SK-N-DZ (cell line): ENCODE measurements at places on chromosomes 16 and 17.

- DNase-seq, result no peak
Measured at GRCh38 chr16:83768986-83769385, 38.8 kb upstream of the HSBP1 start.

DNA sequence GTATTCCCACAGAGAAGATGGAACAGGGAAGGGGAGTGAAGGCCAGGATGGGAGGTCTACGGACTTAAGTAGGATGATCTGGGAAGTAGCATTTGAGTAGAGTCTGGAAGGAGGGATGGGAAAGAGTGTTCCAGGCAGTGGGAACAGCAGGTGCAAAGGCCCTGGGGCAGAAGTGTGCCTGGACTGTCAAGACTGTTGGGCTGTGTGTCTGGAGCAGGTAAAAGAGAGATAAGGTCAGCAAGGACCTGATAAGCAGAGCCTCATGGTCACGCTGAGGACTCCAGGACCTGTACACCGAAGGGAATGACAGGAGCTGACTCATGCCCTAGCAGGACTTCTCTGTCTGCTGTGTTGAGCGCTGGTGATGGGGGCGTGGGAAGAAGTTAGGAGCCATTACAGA lies 723 bp upstream of the CARD14 start:
- no peak for DNase-seq

DNA sequence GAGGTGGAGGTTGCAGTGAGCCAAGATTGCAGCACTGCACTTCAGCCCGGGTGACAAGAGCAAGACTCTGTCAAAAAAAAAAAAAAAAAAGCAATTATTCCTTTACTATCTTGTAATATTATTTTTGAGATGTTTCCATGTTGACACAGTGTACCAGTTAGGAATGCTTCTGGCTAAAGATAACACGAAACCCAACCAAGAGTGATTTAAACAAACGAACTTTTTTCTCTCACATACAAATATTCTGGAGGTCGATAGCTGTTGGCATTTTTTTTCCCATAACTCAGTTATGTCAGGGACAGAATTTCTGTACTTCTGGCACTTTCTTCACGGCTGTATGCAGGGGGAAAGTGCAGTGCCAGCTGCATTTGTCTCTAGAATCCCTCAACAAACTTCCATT lies 9.9 kb upstream of the PPM1D start:
- DNase-seq, result no peak

- DNase-seq, result no peak
Measured at GRCh38 chr17:40224718-40225550, 5.8 kb downstream of the WIPF2 start.

- no peak for DNase-seq
Measured at GRCh38 chr17:17028059-17028877, 14.0 kb upstream of the MPRIP start.

DNA sequence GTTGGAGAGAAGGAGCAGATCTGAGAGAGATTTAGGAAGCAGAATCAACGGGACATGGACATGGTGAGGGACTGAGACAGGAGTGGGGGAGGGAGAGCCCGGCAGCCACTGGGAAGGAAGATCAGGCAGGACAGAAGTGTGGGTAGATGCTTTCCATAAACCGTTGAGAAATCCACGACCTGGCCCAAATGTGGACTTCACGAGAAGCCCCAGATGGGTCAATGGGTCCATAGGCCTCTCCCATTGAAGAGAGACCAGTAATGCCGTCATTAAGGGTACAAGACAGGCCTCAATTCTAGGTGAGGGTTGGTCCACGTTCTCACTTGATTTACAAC lies 530 bp upstream of the CCL22 start:
- DNase-seq, result no peak

GRCh38 chr17:58679263-58680037 lies 12.4 kb downstream of the TEX14 start:
- DNase-seq, result peak; percentile 73

DNA sequence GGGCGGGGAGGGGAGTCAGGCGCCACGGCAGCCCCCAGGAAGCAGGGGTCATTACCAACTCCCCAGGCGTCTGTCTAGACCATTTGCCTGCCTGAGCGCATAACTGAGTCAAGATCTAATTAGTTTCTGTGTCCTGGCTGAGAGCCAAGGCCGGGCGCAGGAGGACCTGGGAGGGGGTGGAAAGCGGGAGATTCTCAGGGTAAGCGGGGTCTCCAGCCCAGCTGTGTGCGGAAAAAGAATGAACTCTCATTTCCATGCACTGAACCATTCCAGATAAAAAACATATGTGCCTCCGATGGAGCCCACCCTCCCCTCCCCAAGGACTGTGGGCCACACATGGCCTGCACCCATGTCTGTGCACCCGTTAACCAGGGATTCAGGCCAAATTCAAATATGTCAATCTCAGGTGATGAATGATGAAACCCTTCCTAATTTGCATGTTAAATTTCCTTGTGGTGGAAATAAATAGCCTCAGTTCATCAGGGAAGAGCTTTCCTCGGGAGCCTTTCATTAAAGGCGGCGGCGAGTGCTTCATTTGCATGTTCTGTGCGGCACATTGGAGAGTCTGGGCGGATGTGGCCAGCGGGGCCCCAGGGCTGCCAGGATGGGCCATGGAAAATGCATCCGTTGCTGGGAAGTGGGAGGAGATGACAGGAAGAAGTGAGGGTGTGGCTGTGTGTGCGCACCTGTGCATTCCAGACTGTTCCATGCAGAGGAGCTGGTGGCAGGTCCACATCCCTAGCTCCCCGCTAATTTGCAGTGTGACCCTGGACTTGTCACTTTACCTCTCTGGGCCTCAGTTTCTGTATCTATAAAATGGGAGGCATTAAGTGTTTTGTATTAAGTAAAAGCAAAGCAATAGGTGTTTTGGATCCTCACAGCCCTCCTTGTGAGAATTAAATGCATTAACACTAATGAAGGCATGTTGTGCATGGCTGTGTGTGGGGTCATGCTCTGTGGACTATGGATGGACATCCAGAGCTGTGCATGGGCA lies 151.1 kb downstream of the SDK2 start:
- peak; percentile 90 for DNase-seq

DNA sequence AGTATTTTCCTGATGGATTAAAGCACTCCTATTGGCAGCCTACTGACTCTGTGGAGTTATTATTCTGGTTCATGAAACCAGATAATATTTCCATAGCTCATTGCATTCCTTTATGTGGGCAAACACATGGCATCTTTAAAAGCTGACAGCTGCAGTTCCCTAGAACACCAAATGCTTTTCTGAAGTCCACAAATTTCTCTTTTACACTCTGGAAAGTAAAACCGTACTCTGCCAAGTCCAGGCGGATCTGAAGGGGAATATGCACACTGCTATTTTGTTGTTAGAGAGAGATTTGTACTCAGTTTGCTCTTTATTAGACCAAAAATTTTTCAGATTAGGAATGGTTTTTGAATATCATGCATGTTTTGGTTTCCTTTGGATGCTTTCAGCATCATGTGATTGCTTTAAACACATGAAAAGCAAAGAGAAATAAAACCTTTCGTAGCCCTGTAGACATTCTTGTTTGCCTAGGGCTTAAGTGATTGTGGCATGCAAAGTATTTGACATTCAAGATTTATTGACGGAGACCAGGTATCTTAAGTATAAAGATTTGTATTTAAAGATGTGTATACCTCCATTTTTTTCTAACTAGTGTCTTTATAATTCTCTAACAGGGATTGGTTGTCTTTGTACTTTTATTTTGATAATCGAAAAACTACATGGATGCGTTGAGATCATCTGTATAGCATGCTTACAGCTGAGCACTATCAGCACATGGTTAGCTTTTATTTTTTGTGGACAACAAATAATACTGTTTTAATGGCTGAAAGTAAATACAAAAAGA lies 19.5 kb downstream of the SEC14L1 start:
- DNase-seq, result no peak

DNA sequence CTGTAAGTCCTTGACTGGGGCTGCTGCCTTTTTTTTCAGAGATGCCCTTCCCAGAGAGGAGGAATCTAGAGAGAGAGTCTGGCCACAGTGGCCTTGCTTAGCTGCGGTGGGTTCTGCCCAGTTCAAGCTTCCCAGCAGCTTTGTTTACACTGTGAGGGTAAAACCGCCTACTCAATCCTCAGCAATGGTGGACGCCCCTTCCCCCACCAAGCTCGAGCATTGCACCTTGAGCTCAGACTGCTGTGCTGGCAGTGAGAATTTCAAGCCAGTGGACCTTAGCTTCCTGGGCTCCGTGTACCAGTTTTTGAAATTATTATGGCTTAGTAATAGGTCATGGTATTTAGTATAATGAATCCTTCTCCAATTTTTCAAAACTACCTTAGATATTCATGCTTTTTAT lies 395.4 kb downstream of the NPIPA7 start:
- no peak for DNase-seq

DNA sequence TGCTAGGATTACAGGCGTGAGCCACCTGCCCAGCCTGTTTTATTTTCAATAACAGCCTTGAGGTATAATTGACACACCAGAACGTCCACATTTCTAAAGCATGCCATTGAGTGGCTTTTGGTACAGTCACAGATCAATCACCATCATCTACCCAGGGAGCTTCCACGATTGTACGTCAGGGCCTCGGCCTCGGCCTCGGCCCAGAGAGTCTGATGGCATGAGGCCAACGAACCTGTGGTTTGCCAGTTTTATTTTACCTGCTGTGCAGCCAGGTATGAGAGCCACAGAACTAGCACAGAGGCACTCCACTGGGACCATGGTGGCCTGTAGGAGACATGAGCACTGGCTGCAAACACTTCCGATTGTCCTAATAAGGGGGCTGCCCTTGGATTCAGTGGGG lies 8.3 kb downstream of the UBALD1 start:
- no peak for DNase-seq

GRCh38 chr16:46612121-46612520 lies 9.1 kb downstream of the SHCBP1 start:
- DNase-seq, result no peak

GRCh38 chr17:2710803-2711607 lies 559 bp downstream of the CLUH start:
- DNase-seq, result no peak

DNA sequence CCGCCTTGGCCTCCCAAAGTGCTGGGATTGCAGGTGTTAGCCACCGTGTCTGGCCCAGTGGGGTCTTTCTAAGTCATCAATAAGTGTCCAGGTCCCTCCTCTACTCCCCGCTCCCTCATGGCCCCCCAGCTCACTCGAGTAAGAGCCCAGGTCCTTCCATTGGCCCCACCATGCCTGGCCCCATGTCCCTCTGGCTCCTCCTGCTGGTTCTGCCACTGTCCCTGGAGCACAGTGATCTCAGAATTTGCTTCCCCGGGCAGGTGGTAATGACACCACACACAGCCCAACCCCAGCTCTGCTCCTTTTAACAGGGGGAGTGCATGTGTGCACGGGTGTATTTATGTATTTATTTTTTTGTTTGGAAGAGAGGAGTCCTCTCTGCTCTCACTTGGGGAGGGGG lies 19.6 kb downstream of the MGAT5B start:
- no peak for DNase-seq

- no peak for DNase-seq
Measured at GRCh38 chr16:88069397-88070168, 118.3 kb downstream of the BANP start.

GRCh38 chr17:81536299-81537290 lies 8.4 kb downstream of the FSCN2 start:
- DNase-seq, result no peak

GRCh38 chr17:46199379-46199778 lies 6.2 kb upstream of the KANSL1 start:
- DNase-seq, result no peak

DNA sequence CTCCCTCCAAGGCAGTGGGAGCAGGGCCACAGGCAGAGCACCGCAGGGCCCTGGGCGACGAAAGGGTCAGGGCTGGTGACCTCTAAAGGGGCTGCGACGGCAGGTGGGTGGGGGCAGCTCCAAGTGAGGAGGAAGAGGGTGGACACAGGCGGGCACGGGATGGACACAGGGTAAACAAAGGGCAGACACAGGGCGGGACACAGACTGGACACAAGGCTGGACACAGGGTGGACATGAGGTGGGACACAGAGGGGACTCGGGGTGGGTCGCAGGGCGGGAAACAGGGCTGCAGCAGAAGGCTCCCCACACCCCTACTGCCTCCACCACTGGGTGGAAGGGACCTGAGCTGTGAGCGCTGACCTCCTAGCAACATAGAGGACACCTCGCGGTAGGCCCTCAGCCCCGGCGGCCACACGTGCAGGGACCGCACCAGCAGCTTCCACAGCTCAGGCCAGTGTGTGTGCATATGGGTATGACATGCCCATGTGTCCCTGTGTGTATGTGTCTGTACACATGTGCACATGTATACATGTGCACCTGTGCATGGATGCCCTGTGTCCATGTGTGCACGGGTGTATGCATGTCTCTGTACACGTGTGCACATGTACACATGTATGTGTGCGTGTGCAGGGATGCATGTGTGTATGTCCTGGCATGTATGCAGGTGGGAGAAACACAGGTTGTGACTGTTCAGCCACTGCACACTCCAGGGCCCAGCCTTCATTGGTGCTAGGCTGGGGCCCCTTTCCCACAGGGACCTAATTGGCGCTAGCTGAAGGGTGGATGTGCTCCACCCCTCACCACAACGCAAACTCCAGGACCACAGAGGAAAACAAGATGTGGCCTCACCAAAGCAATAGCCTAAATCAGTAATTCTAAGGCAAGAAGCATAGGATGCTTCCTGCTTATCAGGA lies 7.6 kb downstream of the LMF1 start:
- no peak for DNase-seq

GRCh38 chr16:70253291-70254106 lies 1.8 kb upstream of the EXOSC6 start:
- DNase-seq, result peak; percentile 38

DNA sequence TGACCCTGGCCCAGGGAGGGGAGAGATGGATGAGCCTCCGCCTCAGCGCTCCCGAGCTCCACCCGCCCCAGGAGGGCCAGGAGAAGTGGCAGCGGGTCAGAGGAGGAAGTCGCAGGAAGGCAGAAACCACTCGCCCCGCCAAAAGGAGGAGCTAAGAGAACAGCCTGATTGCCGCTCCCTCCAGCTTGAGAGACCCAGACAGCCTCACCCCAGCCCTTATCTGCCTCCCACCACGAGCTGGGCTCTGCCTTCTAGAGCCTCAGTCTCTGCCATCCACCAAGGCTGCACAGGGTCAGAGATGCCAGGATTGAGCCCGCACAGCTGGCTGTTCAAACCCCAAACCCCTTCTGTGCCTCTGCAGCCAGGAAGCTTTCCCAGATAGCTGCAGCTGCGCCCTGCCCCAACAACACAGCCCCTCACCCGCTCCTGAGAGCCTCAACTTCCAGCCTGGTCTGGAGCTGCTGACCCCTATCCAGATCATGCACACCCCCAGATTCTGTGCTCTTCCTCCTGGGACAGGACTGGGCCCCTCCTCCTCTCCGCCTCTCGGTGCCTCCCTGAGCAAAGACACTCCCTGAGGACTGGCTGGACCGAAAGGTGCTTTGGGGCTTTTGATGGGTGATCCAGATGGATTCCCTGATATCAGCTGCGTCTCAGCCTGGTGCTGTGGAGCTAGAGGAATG lies 1.0 kb upstream of the ATP2A3 start:
- peak; percentile 65 for DNase-seq
